Ovary (tissue), 10 donors: ENCODE measurements at places on chromosomes 7 and 10. TPM values are rescaled to one million over a fixed set of nuclear protein-coding genes. Genes with fewer than 3 reads are reported as not detected.

- H3K27ac ChIP-seq = peak overlapping the region; percentile 35
- no peak for DNase-seq
- H3K4me1 ChIP-seq = peaks cover 3% of the 10 kb centered on the region
- peaks cover 2% of the 10 kb centered on the region for H3K27me3 ChIP-seq
- no peaks in the 10 kb centered on the region for H3K36me3 ChIP-seq
- peak overlapping the region; percentile 55 for H3K4me3 ChIP-seq
Measured at GRCh38 chr7:92837000-92837749, 802 bp upstream of the CDK6 start.

DNA sequence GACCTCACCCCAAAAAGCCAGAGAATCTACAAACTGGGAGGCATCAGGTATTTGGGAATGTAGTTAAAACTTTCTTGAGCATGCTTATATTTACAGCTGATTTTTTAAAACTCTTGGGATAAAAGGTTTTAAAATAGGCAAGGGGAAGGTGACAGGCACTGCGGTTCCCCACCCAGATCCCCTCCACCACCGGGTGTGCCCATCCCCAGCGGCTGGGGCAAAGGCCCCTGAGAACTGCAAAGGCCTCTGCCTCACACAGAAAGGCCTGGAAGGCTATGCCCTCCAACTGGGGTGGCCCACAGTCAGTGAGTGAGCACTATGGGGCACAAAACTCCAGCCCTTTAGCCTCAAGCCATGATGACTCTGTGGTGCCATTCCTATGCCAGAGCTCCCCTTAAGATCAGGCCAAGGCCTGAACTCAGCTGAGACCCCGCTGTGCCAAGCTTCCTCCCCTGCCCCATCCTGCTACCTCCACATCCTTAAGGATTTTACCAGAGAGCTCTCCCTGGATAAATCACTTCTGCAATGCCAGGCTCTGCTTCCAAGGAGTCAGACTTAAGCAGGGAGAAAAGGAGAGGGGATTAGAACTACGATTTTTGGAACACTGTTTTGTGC, 299.1 kb downstream of the GRID1 start:
- no peaks in the 10 kb centered on the region for H3K4me1 ChIP-seq
- DNase-seq = no peak
- no peak overlapping the region for H3K27ac ChIP-seq
- no peaks in the 10 kb centered on the region for H3K36me3 ChIP-seq
- no peak overlapping the region for H3K4me3 ChIP-seq
- no peaks in the 10 kb centered on the region for H3K27me3 ChIP-seq

DNA sequence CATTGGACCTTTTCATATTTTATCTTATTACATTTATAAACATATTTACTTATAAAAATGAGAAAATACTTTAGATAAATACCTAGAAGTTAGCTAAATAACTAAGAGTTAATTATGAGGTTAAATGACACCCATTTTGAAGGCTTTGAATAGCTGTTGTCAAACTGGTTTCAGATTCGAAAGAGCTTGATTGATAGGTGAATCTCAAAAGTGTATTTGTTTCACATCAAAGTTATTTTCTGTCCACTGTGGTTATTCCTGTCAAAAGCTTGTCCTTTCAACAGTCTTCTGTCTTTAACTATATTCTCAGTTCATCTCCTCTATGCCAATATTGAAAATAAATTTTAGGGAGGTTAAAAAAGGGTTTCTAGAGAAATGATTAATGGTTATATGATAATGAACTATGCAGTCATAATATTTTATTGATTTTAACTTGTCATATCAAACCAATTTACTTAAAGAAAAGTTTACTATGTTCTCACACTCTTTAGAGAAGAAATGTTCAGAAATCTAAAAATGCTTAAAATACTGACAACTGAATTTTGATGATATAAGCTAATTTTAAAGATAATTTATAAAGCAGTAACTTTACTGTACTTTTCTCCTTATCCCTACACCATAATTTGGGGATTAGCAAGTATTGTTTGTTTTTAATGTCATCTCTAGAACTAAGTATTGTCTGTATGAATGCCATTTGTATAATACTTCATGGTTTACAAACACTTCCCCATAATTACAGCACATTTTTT, 72.0 kb upstream of the FOXP2 start:
- no peaks in the 10 kb centered on the region for H3K4me1 ChIP-seq
- no peaks in the 10 kb centered on the region for H3K36me3 ChIP-seq
- H3K27ac ChIP-seq = no peak overlapping the region
- H3K4me3 ChIP-seq = no peak overlapping the region
- no peak for DNase-seq

DNA sequence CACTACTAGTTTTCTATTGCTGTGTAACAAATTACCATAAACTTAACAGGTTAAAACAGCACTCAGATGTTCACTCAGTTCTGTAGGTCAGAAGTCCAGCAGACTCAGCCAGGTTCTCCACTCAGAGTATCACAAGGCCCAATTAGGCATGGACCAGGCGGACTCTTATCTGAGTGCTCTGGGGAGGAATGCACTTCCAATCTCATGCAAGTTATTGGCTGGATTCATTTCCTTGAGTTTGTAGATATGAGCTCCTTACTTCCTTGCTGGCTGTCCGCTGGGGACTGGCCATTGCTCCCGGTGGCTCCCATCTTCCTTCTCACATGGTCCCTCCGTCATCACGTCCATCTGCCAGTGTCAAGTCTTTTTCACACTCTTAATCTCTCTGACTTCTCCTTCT, 137.0 kb upstream of the PRR15 start:
- no peak for DNase-seq
- H3K4me3 ChIP-seq = no peak overlapping the region
- H3K4me1 ChIP-seq = peaks cover 18% of the 10 kb centered on the region

GRCh38 chr10:11685787-11686218, 56.4 kb upstream of the ECHDC3 start:
- H3K4me1 ChIP-seq = peaks cover 2% of the 10 kb centered on the region
- H3K27ac ChIP-seq = peak overlapping the region; percentile 70
- no peak overlapping the region for H3K4me3 ChIP-seq
- no peaks in the 10 kb centered on the region for H3K36me3 ChIP-seq
- H3K27me3 ChIP-seq = no peaks in the 10 kb centered on the region

- no peaks in the 10 kb centered on the region for H3K36me3 ChIP-seq
- no peaks in the 10 kb centered on the region for H3K27me3 ChIP-seq
- peaks cover 1% of the 10 kb centered on the region for H3K4me1 ChIP-seq
- H3K4me3 ChIP-seq = peak overlapping the region; percentile 93
- peak; percentile 38 for DNase-seq
Measured at GRCh38 chr7:17939606-17940301, 540 bp downstream of the SNX13 start.

DNA sequence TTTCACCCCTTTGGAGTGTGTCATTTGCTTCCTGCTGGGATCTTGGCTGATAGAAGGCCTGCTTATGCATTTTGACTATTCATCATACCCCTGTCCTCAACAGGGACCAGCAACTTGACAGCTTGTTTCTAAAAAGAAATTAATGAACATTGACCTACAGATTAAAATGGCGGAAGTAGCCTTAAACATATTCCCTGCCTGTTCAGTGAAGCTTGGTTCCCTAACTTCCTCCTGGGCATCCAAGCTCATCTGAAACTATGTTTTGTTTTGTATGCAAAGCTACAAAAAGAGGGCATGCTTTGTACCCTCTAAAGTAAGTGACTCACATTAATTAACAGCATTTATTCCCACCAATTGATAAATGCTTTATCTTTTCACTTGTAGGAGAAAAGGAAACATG, 26.8 kb upstream of the CDK14 start:
- H3K36me3 ChIP-seq = no peaks in the 10 kb centered on the region
- no peaks in the 10 kb centered on the region for H3K4me1 ChIP-seq

DNA sequence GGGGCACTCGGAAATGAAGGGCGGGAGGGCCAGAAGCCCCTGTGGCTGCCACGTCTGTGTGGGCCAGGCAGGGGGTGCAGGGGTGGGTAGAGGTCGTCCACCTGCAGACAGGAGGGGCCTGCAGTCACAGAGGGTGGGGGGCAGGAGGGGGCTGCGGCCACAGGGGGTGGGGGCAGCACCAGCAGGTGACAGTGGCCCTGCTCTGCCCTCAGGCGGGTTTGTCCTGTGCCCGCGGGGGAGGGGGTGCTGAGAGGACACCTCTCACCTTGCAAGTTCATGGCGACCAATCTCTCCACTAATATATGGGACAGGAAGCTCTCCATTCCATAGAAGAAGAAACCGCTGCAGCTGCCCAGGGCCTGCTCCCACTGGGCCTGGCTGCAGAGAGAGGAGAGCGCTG, 26.6 kb upstream of the NKX6-2 start:
- no peaks in the 10 kb centered on the region for H3K4me1 ChIP-seq
- no peaks in the 10 kb centered on the region for H3K36me3 ChIP-seq
- no peak overlapping the region for H3K4me3 ChIP-seq
- DNase-seq = no peak
- H3K27ac ChIP-seq = no peak overlapping the region

DNA sequence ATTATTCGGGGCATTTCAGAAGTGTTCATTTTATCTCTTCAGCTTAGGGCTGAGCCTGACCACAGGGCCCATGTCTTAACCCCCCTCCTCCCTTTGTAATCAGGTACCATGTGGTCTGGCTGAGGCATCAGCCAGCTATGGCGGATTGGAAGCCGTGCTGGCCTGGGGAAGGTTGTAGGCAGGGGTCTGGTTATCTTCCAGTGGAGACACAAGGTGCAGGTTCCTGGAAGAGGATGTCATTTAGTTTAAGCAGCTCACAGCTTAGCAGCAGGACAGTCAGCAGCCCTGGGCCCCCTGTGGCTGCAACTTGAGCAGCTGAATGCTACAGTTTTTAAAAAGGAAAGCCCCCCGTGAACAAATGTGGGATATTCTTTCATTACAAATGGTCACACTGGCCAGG, 22.1 kb downstream of the BAG3 start:
- no peak overlapping the region for H3K27ac ChIP-seq
- H3K36me3 ChIP-seq = no peaks in the 10 kb centered on the region
- H3K4me3 ChIP-seq = no peak overlapping the region
- no peak for DNase-seq
- no peaks in the 10 kb centered on the region for H3K4me1 ChIP-seq
- no peaks in the 10 kb centered on the region for H3K27me3 ChIP-seq

DNA sequence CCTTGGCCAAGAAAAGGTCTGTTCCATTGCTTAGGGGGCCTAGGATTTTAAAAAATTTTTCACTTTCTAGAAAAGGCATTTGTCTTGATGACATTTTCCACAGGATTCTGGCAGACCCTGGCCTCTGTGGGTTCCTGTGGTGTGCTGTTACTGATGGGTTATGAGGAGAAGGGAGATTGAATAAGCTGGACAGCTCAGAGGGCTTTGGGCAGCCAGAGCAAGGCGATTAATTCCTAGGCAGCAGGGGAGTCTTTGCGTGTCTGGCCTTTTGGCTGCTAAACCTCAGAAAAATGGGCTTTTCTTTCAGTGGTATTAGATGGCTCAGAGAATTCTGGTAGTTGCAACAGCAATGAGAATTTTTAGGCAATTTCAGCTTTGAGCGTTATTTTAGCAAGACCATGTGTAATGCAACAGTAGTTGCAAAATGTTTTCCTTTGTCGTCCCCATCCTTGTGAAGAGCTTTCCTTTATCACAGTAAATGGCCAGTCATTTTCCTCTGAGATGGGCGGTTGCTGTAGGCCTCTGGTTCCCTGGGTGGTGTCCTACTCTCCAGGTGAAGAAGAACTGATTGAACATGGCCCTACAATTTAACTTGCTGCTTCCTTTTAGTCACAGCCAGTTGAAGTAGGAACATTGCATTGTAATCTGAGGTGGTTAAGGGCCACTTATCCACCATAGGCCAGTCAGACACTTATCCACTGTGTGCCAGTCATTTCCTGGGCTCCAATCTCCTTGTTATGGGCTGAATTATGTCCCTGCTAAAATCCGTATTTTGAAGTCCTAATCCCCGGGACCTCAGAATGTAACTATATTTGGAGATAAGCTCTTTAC, 43.2 kb downstream of the SH2D4B start:
- no peak overlapping the region for H3K4me3 ChIP-seq
- DNase-seq = no peak
- H3K36me3 ChIP-seq = no peaks in the 10 kb centered on the region

DNA sequence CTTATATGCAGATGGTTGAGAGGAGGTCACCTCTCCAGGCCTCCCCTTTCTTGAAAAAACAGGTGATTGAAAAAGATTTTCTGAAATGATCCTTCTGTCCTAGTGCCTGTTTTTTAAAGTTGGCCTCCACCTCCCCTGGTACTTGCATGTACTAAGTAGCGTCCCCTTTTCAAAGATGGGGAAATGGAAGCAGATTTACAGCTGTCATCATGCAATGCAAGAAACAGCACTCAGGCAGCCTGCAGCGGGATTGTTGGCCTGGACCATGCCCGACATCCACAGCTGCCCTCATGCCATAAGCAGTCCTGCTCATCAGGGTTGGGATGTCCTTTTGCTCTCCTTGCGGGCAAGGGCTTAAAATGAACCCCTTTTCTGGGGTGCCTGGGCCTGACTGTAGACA, 127.2 kb upstream of the MGMT start:
- no peaks in the 10 kb centered on the region for H3K4me1 ChIP-seq
- no peak for DNase-seq
- no peaks in the 10 kb centered on the region for H3K36me3 ChIP-seq

DNA sequence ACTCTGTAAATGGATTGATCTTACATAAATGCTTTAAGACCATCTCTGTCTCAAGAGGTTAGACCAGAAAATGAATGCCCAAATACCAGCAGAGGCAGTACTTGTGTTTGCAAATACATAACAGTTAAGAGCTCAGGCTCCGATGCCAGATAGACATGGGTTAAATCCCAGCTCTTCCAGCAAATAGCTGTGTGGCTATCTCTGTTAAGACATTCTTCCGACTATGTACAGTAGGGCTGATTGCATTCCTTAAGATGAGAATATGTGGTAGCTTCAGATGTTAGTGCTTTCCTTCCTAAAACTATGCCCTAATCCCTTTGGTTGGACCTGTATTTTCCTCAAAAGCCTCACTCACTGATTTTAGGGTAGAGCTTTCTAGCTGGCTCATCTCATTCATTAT, 2.2 kb downstream of the IDE start:
- peaks cover 13% of the 10 kb centered on the region for H3K4me1 ChIP-seq
- no peak overlapping the region for H3K27ac ChIP-seq
- DNase-seq = no peak
- H3K36me3 ChIP-seq = no peaks in the 10 kb centered on the region

DNA sequence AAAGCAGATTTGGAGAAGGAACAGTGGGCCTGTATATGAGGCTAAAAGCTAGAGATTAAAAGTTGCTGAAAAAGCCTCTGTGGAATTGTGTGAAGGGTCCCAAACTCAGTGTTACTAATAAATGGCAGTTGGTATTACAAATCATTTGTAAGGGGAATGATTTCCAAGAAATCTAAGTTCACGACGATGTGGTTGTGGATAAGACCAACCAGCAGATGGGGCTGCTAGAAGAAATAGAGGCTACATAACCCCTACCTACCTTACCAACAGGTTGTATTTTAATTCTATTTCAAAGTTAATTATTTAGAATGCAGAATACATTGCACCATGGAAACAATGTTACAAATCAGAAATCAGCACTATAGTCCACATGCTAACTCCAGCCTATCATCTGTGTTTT, 377.1 kb downstream of the HPSE2 start:
- H3K4me3 ChIP-seq = no peak overlapping the region
- no peaks in the 10 kb centered on the region for H3K27me3 ChIP-seq
- no peak overlapping the region for H3K27ac ChIP-seq
- no peaks in the 10 kb centered on the region for H3K4me1 ChIP-seq

GRCh38 chr7:85004402-85004801, 182.5 kb downstream of the SEMA3D start:
- no peaks in the 10 kb centered on the region for H3K27me3 ChIP-seq
- no peak overlapping the region for H3K4me3 ChIP-seq
- H3K36me3 ChIP-seq = no peaks in the 10 kb centered on the region
- H3K4me1 ChIP-seq = no peaks in the 10 kb centered on the region
- no peak overlapping the region for H3K27ac ChIP-seq

Gene LRGUK
- total RNA-seq = 0.56 TPM
